ENCODE measurements at places on chromosomes 1 and 21. TPM values are rescaled to one million over a fixed set of nuclear protein-coding genes. Genes with fewer than 3 reads are reported as not detected.

LEFTY1 gene
- not detected for polyA plus RNA-seq

DNA sequence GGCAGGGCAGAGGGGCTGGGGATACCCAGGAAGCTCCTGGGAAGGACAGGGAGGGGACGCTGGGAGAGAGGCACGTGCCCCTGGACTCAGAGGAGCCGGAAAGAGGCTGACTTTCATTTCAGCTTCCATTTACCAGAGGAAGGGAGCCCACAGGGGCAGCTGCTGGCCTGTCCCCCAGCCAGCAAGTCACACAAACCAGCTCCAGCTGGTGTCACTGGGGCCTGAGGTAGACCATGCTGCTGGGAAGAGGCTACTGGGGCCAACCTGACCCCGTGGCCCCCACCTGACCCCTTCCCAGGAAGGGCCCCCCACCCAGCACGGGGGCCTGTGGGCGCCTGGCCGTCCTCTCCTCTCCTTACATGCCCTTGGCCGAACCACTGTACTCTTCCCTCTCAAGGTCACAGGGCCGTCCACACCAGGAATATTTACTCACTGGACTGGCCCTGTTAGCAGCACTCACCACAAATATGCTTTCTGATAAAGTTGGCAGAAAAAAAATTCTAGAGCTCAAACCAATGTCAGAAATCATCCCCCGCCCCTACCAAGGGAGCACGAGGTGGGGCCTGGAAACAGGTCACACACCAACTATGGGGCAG is 110.5 kb downstream of the CASZ1 start:
- DNase-seq: peak; percentile 30

NCMAP gene
- not detected for polyA plus RNA-seq

DNA sequence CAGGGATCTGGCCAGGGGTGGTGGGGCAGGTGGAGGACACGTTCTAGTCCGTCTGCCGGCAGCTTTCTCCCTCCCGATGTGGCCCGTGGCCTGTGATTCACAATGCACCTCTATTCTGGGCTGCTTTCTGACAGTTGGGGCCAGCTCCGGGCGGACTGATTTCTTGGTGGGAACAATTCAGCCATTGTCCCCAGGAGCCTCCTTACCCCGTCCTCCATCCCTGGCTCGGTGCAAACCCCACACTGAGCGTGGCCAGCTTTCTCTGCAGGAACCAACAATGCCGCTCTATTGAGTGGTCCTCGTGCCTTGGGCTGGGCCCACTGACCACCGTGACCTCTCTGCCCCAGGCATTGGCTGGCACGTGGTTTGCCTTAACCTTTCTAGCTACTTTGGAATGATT is 29.7 kb downstream of the PADI2 start:
- DNase-seq: no peak

SPATC1L gene
- 15.7 TPM for polyA plus RNA-seq

- DNase-seq: no peak
These were observed 13.8 kb downstream of the RASSF5 start for GRCh38 chr1:206521127-206521526.
